ENCODE measurements at places on chromosomes 16 and 17. TPM values are rescaled to one million over a fixed set of nuclear protein-coding genes. Genes with fewer than 3 reads are reported as not detected.

SCNN1B gene
- 1.1 TPM for total RNA-seq

DNA sequence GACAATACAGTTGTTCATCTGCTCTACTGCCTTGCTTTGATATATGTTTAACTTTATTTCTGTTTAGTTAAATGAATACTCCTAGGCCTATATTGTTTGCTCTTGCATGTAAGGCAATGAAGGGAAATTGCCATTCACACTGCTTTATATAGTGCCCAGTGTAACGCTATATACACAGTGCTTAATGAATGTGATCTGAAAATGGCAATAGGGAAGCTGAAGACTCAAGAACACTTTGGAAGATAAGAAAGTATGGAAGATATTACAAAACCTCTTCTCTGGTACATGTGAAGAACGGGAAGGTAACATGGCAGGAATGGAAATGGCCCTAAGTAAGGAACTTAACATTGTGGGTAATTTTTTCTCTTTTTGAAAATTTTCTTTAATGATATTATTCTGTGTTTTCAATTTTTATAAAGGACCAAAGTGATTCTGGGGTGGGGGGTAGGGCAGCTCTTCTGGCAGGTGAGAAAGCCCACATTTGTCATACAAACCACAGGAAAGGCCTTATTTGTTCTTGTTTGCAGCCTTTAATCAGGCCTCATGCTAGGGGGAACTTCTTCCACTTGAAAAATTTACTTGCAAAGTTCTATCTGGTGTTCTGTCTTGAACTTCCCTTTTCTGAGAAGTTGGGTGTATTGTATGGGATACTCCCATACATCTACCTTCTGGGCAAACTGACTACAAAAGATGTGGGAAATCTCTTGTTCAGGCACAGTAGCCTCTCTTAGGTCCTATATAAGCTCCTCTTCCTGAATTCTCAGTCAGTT, 100.8 kb upstream of the CORO6 start:
- DNase-seq, result no peak

DNA sequence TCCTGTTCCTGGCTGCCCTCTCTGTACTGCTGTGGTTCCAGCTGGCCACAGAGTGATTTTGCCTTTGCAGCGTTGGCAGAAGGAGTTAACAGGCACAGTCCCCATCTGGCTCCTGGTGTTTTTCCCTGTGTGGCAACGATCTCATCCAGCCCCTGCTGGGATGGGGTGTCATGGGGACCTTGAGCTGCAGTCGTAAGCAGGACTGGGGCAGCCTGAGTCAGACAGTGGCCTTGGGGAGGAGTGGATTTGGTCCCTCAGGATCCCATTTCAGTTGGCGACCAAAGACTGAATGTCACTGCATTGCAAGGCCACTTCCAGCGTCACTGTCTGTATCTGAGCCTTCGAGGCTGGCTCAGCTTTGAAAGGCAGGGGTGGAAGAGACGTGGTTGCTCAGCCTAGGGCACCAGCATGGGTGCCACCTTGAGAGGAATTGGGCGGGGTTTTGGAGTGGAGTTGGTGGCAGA, 11.9 kb downstream of the TMEM94 start:
- no peak for DNase-seq

KREMEN2 gene
- total RNA-seq, result 16.1 TPM

DNA sequence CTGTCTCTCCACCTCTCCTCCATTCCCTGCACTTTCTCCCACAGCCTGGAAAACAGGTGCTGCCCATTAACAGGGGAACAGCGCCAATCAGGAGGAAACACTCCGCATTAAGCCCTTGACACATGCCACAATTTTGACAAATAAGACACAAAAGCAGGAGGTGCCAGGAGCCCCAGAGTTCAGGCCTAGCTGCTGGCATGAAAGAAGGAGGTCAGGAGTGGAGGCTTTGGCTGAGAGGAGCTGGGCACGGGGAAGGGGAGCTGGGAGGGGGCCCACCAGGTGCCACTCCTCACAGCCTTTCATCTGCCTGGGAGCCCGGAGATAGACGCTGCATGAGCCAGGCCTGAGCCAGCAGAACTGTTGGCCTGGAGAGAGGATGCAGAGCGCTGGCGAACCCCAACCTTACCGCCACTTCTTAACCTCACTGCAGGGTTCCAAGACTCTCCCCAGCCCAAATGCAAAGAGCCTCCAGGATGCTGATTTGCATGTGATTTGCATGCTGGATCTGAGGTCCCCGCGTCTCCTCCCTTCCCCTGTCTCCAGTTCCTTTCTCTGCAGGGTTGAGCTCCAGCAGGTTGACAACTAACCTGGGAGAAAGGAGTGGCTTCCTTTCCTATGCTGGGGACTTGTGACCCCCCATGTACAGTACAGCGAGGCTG, 139.8 kb upstream of the SDK2 start:
- no peak for DNase-seq

KRT39 gene
- total RNA-seq, result not detected

GRCh38 chr16:1870365-1871082, 1.4 kb downstream of the MEIOB start:
- no peak for DNase-seq

- no peak for DNase-seq
Observed at GRCh38 chr17:57696050-57696449, 49.0 kb downstream of the CCDC182 start.

ZFP3 gene
- total RNA-seq, result 1.6 TPM

Data from GM23338 (cell line).